ENCODE measurements at places on chromosomes 6 and 20.

- no peak for DNase-seq
Measured at GRCh38 chr6:157229132-157229618, 94.1 kb downstream of the TMEM242 start.

DNA sequence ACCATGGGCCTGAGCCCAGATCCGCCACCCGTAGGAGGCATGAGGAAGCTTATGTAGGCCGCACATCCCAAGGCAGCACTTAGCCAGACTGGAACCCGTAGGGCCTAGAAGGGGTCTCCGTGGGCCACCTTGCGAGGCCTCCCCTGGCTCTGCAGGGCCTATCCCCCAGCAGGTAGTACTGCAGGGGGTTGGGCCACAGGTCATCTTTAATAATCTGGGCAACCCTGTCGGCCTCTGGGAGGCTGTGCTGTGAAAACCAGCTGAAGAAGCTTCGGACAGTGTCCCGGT lies 18.5 kb downstream of the PLAGL2 start:
- no peak for DNase-seq

DNA sequence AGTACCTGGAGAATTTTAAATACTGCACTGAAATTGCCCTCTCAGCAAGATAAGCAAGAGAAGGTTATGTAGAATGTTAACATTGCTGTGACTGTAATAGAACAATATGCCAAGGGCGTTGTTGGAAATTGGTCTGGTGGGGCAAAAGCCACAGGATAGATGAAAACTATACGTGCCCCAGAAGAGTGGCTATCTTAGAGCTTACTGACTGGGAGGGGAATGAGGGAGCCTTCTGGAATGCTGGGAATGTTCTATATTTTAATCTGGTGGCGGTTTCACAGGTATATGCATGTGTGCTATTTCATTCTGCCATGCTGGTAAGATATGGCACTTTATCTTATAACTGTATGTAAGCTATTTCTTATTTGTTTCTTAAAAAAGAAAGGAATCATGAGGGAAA lies 35.2 kb upstream of the YWHAB start:
- no peak for DNase-seq

- DNase-seq: peak; percentile 10
Measured at GRCh38 chr6:7587631-7588100, 2.3 kb upstream of the SNRNP48 start.

- no peak for DNase-seq
Measured at GRCh38 chr6:1894954-1895353, 285.2 kb downstream of the FOXC1 start.

DNA sequence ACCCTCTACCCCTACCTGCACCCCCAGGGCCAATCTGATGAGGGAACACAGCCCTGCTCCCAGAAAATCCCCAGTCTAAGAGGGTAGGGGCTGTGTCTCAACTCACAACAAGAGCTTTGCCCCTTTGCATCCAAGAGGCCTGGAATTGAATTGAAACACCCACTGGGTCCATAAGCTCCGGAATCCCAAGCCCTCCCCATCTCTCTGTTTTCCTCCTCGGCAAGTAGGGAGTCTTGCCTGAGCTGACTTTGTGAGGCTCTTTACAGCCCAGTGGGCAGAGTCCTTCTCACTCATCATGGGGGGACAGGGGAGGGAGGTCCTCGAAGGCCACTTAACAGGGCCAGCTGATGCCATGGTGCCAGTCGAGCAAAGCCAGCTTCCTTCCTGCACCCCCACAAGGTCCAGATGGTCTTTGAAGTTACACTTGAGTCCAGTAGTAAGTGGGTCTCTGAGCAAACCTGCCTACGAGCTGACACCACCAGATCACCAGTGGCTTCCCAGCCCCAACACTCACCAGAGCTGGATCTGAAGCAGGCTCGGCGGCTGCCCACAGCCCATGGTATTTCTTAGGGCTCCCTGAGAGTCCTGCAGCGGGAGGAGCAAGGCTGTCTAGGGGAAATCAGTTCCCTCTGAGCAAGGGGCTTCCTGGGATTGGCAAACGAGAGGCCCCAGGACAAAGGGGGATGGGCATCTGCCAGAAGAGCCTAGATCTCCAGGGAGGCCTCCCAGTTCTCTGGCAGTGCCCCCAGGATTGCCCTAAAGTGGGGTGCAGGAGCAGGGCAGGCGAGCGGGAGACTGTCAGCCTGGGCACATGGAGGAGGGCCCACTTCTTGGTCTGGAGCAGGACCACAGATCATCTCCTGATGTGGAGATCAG lies 144.5 kb downstream of the VEGFA start:
- DNase-seq: no peak

GRCh38 chr6:142935553-142936517 lies 9.1 kb downstream of the HIVEP2 start:
- no peak for DNase-seq

GRCh38 chr20:50911030-50911429 lies 20.2 kb downstream of the ADNP start:
- DNase-seq: peak; percentile 83

DNA sequence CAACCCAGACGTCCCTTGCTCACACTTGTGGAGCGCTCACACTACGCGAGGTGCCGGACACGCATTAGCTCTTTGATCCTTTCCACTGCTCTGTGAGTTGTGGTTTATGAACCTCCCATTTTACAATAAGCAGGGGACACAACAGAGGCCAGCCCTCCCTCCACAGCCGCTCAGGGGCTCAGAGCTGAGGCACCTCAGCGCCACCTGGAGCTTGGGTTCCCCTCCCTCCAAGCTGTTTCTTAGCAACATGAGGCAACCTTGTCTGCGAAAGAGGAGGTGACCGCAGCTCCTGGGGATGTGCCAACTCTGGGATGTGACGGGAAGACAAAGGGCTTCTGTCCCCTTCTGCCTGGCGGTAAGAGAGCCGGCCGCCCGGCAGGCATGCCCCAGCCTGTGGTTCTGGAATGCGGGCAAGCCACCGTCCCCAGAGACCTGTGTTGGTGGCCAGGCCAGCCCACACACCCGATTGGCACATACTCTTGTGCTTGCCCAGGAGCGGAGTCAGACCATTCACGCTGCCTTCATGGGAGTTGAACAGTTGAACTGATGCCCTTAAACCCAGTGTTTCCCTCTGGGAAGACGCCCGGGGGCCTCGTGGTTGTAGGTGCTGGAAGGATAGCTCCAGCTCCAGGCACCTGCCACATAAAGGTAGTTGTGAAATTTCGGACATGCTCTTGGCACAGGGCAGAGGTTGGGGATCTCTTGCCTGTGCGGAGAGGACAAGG lies 44.5 kb downstream of the RBM38 start:
- no peak for DNase-seq

DNA sequence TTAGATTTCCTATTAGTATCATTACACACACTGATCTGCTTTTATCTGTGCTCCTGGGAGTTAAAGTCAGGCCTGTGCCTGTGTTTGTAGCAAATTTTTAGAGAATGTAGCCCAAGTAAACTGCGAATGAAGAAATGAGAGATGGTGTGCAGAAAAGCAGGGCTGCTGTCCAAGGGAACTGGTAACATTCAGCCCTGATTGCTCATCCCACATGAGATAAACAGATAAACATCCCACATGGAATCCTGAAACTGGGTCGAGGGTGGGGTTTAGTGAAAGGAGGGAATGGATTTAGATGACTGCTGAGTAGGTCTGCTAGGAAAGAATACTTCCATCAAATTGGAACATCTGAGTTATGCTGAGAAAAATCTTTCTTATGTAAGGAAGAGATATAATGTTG lies 69.1 kb downstream of the GRIK2 start:
- peak; percentile 69 for DNase-seq

Measured in AG08395 (cell line).